Sciatic nerve (tissue), 2 donors: ENCODE measurements at places on chromosomes 3 and 15.

DNA sequence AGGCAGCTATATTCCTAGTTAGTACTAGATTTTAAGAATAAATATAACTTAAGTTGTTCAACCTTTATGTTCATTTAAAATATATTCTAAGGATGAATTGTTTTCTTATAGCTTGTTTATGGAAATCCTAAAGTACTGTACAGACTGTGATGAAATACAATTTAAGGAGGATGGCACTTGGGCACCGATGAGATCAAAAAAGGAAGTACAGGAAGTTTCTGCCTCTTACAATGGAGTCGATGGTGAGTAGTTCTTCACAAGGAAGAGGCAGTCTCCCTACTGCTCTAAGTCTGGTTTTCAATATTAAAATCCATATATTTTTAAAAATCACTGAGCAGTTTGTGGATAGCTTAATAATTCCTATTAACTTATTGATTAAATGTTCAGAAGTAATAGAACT, 29.6 kb downstream of the CALML4 start:
- no peak for DNase-seq

DNA sequence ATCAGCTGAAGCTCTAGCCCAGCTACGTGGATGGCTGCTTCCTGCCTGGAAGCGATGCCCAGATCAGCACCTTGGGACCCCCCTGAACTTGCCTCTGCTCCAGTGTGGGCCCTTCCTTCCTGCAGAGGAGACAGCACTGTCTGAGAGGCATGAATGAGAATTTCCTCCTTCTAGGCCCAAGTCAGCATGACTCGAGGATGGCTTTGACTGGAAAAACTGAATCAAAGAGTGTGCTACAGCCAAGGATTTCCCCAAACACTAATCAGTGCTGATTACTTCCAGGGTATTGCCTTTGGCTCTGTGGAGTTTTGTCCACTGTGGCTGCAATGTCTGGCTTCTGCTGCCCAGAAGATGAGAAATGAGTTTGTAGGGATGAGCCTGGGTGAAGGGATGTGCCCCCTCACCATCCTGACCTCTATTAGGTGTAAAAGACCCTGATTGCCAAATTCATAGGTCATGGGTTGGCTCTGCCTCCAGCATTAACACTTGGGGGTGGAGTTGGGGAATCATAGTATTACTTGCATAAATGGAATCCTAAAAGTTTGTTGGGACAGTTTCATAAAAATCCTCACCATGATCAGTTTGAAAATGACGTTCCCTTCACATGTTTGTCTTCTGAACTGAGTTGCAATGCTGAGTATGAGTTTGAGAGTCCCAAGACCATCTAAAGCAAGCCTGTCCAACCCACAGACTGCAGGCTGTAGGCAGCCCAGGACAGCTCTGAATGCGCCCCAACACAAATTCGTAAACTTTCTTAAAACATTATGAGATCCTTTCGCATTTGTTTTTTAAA, 36.7 kb downstream of the FLNB start:
- DNase-seq: no peak

GRCh38 chr3:190272747-190273146, 49.5 kb downstream of the CLDN1 start:
- no peak for DNase-seq

DNA sequence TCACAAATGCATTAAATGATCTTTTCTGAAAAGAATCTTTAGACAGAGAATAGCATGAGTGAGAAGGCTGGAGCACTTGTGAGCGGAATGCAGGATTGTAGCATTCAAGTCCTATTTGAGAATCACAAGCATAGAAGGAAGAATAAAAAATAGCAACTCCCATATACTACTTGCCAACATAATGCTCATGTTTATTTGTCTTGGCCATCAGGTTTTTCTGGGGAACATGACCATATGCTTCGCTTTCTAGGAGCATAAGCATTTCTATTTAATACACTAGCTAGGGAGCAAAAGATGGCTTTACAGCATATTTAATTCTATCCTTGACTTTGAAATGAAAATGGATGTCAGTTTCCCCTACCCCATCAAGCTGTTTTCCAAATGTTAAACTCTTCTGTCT, 170.3 kb upstream of the MITF start:
- DNase-seq: no peak

GRCh38 chr3:155492841-155493240, 199.4 kb upstream of the STRIT1 start:
- no peak for DNase-seq

- DNase-seq: no peak
Measured at GRCh38 chr15:98881526-98882520, 125.8 kb downstream of the PGPEP1L start.

GRCh38 chr3:23405081-23405480, 202.0 kb downstream of the UBE2E2 start:
- no peak for DNase-seq

GRCh38 chr3:53361852-53362251, 14.5 kb upstream of the DCP1A start:
- DNase-seq: no peak

GRCh38 chr3:172564499-172564898, 41.3 kb upstream of the TNFSF10 start:
- DNase-seq: no peak

DNA sequence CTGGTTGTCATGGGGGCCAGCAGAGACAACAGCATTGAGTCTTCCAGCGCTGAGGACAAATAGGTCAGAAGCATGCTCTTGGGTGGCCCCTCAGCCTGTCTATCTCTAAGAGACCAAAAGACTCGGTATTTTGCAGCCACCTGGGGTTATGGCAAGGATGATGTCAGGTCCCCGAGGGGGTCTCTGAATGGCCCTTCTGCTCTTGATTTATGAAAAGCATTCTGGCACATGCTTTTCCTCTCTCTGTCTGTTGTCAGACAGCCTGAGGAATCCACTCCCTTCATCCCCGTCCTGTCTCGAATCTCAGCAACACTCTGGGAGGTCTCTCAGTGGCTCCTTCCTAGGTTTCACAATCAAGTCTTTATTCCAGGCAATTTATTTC, 156.6 kb upstream of the RGMA start:
- no peak for DNase-seq

DNA sequence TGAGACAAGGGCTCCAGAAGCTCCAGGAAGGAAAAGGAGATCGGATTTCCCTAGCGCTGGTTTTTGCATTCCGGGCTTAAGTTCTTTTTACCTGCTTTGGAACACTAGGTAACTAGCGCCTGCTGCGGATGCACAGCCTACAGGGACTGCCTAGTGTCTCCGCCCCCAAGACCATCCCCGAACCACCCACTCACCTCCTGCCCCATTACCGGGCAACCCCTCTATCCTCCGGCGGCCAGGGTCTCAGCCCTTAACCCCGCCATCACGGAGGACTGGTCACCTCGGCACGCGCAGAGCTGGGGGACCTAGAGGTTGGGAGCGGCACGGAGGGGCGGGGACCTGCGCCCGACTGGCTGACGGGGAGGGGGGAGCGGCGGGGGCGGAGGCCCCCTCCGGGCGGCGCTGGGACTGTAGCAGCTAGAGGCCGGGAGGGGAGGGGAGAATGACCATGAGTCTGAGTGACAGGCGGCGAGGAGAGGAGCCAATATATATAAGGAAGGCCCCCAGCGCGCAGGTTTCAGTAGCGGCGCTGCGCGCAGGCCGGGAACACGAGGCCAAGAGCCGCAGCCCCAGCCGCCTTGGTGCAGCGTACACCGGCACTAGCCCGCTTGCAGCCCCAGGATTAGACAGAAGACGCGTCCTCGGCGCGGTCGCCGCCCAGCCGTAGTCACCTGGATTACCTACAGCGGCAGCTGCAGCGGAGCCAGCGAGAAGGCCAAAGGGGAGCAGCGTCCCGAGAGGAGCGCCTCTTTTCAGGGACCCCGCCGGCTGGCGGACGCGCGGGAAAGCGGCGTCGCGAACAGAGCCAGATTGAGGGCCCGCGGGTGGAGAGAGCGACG, at the start of gene DLL4:
Gene DLL4, plus strand, starts transcription at position 520 of the 839 bp plus-strand sequence. CDS start 329 bp downstream, outside the sequence.
- no peak for DNase-seq

GRCh38 chr3:5645692-5646410, 458.3 kb downstream of the EDEM1 start:
- no peak for DNase-seq

- no peak for DNase-seq
Measured at GRCh38 chr3:170724599-170725280, 138.9 kb upstream of the SLC7A14 start.

GRCh38 chr15:91782221-91782620, 71.3 kb upstream of the SLCO3A1 start:
- no peak for DNase-seq

DNA sequence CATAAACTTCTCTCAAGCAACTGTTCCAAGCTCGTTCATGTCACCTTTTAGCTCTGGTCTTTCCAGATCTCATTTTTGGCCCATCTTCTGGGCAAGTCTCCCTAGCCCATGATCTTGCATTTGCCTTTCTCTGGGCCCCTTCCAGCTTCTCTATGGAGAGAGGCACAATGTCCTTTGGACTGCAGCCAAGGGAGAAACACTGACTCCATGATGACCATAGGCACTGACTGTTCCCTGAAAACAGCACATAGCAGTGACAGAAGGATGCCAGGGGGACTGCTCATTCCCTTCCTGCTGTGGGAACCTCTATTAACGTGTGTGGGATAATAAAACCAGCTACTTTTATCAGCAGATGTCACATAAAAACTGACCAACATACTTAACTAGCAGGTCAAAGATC, 60.3 kb downstream of the STRIT1 start:
- no peak for DNase-seq

DNA sequence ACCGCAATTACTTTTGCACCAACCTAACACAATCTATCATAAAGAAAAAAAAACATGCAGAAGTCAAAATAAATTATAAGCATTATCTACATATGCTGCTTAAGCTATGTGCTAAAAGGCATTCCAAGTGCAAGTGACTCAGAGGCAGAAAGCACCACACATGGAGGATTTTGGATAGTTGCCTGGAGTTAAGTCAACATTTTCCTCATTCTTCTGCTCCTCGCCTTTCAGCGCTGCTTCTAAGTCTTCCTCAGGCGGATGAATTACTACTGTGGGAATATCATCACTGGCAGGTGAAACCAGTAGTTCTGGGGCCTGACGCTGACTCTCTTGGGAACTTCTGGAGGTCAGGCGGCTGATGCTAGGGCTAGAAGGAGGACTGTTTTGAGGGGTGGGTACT, 53.1 kb downstream of the SLC4A7 start:
- no peak for DNase-seq

DNA sequence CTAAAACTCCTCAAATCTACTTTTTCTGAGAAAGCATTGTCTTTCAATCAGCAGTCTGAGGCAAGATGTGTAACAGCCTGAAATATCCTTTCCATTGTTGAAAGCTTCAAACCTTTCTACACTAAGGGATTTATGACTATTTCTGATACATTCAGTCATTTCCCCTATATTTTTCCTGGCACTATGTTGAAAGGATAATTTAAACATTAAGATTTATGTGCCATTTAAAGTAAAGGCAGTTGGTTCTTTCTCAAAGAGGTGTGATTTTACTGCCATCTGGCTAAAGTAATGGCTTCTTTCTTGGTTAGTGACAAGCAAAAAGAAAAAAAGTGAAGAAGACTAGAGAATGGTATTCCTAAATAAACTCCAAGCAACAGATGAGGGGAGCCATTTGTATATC, 249.6 kb upstream of the COL8A1 start:
- DNase-seq: no peak

DNA sequence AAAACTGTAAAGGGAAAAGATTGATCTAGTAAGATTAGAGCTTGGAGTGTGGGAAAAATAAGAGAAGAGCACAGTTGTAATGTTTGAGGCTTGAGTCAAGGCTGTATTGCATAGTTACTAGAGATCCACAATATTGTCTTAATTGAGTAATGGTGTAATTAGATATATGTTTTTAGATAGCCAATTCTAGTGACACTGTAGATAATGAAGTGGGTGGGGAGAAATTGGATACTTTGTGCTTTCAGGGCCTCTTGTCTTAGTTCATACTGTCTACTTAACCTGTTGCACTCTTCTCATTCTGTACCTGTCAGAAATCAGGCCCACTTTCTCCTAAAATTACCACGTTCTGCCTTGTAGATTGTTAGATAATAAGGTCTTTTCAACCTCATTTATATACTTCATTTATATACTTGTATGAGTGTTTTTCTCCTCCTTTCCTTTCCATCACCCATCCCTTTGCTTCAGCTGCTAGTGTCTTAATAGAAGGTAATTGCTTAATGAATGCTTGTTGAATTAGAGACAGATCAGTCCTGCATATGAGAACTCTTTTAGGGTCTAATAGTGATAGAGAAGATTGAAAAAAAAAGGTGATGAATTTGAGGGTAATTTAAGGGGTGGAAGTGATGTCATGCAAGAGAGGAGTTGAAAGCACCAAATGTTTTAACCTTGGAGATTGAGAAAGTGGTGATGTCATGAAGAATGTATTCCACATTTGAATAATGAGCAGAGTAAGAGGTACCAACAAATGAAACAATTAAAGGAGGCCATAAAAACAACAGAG, 32.0 kb downstream of the PIK3CA start:
- no peak for DNase-seq

GRCh38 chr15:77746254-77747174, 113.8 kb upstream of the LINGO1 start:
- no peak for DNase-seq

- DNase-seq: no peak
Measured at GRCh38 chr15:81263477-81263876, 60.5 kb downstream of the STARD5 start.

DNA sequence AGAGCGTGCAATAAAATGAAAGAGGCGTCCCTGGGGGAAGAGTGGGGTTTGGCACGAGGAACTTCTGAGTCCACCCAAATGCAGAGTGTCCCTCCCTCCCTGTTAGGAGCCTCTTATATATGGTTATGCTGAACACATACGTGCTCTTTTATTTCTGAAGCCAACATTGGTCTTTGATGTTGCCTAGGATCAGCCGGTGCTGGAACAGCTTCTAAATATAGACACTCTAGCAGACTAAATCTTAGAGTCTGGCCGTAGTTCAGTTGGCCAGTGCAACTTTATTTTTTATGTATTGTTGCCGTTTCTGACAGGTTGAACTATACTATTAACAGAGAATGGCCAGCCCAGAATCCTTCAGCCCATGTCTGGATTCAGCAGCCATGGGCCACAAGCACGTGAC, 128.7 kb downstream of the GHSR start:
- no peak for DNase-seq

DNA sequence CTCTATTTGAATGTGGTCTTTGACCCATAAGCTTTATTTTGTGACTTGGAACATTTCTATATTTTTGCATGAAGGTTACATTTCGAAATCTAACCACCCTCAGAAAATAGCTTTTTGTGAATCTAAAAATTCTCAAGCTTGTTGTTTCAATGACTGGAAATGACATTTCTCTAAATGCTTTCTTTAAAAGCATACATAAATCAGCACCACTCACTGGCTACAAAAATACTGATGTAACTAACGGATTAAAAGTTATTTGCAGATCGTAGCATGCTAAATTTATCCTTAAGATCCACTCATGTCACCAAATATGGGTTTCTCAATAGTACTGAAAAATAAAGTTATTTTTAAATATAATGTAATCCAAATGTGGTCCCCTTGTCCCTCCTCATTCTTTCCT, 55.2 kb upstream of the ACAN start:
- DNase-seq: no peak

- DNase-seq: no peak
Measured at GRCh38 chr3:143413372-143413771, 293.8 kb downstream of the CHST2 start.
